Motor neuron (in vitro differentiated cells): ENCODE measurements at places on chromosomes 12 and 14. TPM values are rescaled to one million over a fixed set of nuclear protein-coding genes. Genes with fewer than 3 reads are reported as not detected.

Gene GPR137C
- 0.68 and 1.3 TPM in 2 replicates for total RNA-seq

Gene NEK9
- total RNA-seq = 57.1 and 57.4 TPM in 2 replicates

Gene NOXRED1
- 0.75 and 1.2 TPM in 2 replicates for total RNA-seq

Gene FKBP11
- 6.0 and 11.2 TPM in 2 replicates for total RNA-seq

Gene TMPRSS12
- total RNA-seq = 0.16 TPM in 1 of 2 replicates, not detected in the other

Gene MYO1A
- not detected in 2 replicates for total RNA-seq

DNA sequence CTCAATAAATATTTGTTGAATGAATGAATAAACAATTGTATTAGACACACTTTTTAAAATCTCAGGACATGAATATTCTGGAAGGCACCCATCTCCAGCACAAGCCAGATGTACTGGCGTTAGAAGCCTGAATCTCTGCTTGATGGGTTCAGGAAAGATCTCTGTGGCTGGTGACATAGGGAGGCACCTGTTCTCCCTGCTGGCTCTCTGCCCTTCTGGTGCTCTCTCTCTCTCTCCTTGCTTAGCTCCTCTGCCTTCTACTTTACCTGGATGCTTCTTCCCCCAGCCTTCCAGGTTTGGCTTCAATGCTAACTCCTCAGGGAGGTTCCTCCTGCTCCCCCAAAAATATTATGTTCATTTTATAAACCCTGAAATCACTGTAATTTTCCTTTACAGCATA lies 1.5 kb downstream of the CYP46A1 start:
- ATAC-seq = no peak

DNA sequence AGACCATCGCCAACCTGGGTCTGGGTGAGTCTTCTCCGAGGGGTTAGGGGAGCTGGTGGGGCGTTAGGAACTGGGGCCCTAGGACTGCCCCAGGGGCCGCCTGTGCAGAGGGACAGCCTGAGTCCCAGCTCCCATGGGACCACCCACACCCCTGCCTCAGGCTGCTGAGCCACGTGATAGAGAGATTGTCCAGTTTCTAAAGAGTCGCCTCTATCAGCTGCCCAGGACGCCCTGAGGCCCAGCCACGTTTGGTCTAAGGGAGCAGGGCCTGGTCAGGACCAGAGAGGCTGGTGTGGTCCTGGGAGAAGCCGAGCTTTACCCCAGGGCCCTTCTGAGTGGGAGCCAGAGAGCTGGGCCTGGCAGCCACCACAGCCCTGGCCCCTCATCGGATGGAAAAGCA lies 107.1 kb downstream of the LGMN start:
- ATAC-seq = no peak

DNA sequence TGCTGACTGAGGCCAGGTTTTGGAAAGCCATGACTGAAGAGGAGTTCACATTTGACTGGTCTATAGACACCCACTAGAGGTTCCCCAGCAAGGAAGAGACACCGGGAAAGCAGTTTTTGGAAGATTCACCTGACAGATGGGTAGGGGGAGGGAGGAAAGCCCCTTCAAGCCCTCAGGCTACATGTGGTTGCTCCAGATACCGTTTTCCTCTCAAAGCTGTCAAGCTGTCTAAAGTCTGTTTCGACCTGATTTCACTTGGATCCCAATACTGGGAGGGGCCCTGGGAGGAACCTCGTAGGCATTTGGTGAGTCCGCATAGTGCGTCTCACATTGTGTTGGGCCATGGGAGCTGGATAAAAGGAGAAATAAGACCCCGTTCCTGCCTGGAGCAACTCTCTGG lies 1.7 kb upstream of the LRP1 start:
- ATAC-seq = no peak
